ENCODE measurements at places on chromosomes 7 and 10. TPM values are rescaled to one million over a fixed set of nuclear protein-coding genes. Genes with fewer than 3 reads are reported as not detected.

INSYN2A gene
- polyA plus RNA-seq, result not detected

DNAJC12 gene
- polyA plus RNA-seq, result 54.4 TPM

PLXNA4 gene
- not detected for polyA plus RNA-seq

TFAM gene
- 105 TPM for polyA plus RNA-seq

IFIT2 gene
- polyA plus RNA-seq, result 0.09 TPM

VIM gene
- 275 TPM for polyA plus RNA-seq

SMKR1 gene
- 1.8 TPM for polyA plus RNA-seq

RTKN2 gene
- polyA plus RNA-seq, result 0.35 TPM

EBLN1 gene
- 0.50 TPM for polyA plus RNA-seq

FFAR4 gene
- not detected for polyA plus RNA-seq

PRKAR2B gene
- 86.2 TPM for polyA plus RNA-seq

OPALIN gene
- polyA plus RNA-seq, result not detected

EGR2 gene
- 0.15 TPM for polyA plus RNA-seq

CHRM2 gene
- not detected for polyA plus RNA-seq

PSTK gene
- 23.3 TPM for polyA plus RNA-seq

GIMAP7 gene
- polyA plus RNA-seq, result not detected

CNPY1 gene
- not detected for polyA plus RNA-seq

PAPSS2 gene
- polyA plus RNA-seq, result not detected

FAM20C gene
- polyA plus RNA-seq, result not detected

SEMA3A gene
- polyA plus RNA-seq, result 1.1 TPM

IGFBP1 gene
- polyA plus RNA-seq, result not detected

VPS37D gene
- polyA plus RNA-seq, result 2.1 TPM

GUSB gene
- 80.9 TPM for polyA plus RNA-seq

PDE6C gene
- polyA plus RNA-seq, result not detected

LIPN gene
- not detected for polyA plus RNA-seq

NUTM2B gene
- 0.90 TPM for polyA plus RNA-seq

GNAT3 gene
- polyA plus RNA-seq, result not detected

EPDR1 gene
- not detected for polyA plus RNA-seq

GPR158 gene
- 3.5 TPM for polyA plus RNA-seq

FAM25A gene
- polyA plus RNA-seq, result not detected

NEUROG3 gene
- not detected for polyA plus RNA-seq

BTBD16 gene
- not detected for polyA plus RNA-seq

GNGT1 gene
- not detected for polyA plus RNA-seq

TMEM270 gene
- polyA plus RNA-seq, result not detected

HDAC9 gene
- polyA plus RNA-seq, result 0.19 TPM

RBP3 gene
- polyA plus RNA-seq, result not detected

ITGB8 gene
- 0.04 TPM for polyA plus RNA-seq

HOXA6 gene
- polyA plus RNA-seq, result not detected
